Activated CD4-positive, alpha-beta memory T cell treated with anti-CD3 and anti-CD28 coated beads for 36 hours (primary cell): ENCODE measurements at places on chromosomes 12 and 14. TPM values are rescaled to one million over a fixed set of nuclear protein-coding genes. Genes with fewer than 3 reads are reported as not detected.

The OR9K2 gene
- total RNA-seq: not detected

- H3K27me3 ChIP-seq: peaks cover 3% of the 10 kb centered on the region
- no peak overlapping the region for H3K4me3 ChIP-seq
- H3K36me3 ChIP-seq: no peaks in the 10 kb centered on the region
- H3K4me1 ChIP-seq: no peaks in the 10 kb centered on the region
- no peak overlapping the region for H3K27ac ChIP-seq
Observed at GRCh38 chr12:108175310-108175709, 46.2 kb downstream of the WSCD2 start.

The TSPAN19 gene
- not detected for total RNA-seq

DNA sequence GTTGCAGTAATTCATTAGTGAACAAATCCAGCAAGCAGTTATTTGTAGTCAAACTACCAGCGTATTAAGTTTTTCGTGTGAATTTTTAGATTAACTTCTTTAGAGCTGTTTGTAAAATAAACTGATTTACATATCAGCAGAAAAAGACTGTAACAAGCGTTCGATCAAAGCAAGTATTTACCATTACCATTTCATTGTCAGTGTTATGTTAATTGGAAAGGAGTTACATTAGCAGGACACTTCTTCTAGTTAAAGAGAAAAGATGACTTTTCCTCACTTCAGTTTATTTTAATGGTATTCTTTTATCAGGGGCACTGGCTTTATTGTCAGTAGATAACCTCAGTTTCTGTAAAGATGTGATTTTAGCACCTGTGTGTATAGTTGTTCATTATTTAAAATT, 151.1 kb upstream of the AEBP2 start:
- H3K36me3 ChIP-seq: no peaks in the 10 kb centered on the region
- no peak overlapping the region for H3K4me3 ChIP-seq
- no peak overlapping the region for H3K27ac ChIP-seq
- no peaks in the 10 kb centered on the region for H3K4me1 ChIP-seq
- no peak for DNase-seq
